CD4-positive, alpha-beta T cell treated with Interferon gamma for 1 hour (primary cell): ENCODE measurements at places on chromosomes 4 and X.

- peak; percentile 40 for DNase-seq
Observed at GRCh38 chrX:155819966-155820491, 61.1 kb upstream of the VAMP7 start.

DNA sequence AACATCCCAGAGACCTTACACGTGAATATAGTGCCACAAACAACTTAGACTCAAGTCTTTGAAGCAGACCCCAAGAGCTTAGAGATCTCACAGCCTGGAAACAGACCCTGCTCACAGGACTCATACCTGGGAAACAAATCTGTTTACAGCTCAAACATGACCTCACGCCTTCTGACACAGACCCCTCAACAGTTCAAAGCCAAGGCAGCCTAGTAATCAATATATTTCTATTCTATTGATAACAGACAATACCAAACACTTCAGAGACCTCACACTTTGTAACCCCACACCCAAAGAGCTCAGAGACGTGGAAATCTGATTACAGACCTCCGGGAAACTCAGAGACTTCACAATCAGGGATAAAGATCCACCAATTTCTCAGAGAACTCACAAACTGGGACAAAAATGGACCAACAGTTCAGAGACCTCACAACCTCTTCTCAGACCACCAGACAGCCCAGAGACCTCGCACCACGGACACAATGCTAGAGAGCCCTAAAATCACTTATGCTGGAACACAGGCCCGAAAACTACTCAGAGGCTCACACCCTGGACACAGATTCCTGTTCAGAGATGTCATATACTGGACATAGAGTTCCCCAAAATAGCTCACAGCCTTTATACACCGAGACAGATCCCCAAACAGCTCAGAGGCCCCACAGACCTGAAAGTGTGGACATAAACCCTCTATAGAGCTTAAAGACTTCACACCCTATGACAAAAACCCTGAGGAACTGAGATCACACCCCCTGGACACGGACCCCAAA lies 14.8 kb downstream of the SUV39H1 start:
- DNase-seq, result no peak

- no peak for DNase-seq
Observed at GRCh38 chrX:13327666-13328065, 7.8 kb upstream of the ATXN3L start.

GRCh38 chrX:87517571-87518141 lies at the start of gene KLHL4:
TSS of gene KLHL4 (plus strand) at chrX:87517802. CDS start at chrX:87517894, 92 bp downstream.
- no peak for DNase-seq

- no peak for DNase-seq
Observed at GRCh38 chr4:75512386-75513211, 1.6 kb downstream of the RCHY1 start.

DNA sequence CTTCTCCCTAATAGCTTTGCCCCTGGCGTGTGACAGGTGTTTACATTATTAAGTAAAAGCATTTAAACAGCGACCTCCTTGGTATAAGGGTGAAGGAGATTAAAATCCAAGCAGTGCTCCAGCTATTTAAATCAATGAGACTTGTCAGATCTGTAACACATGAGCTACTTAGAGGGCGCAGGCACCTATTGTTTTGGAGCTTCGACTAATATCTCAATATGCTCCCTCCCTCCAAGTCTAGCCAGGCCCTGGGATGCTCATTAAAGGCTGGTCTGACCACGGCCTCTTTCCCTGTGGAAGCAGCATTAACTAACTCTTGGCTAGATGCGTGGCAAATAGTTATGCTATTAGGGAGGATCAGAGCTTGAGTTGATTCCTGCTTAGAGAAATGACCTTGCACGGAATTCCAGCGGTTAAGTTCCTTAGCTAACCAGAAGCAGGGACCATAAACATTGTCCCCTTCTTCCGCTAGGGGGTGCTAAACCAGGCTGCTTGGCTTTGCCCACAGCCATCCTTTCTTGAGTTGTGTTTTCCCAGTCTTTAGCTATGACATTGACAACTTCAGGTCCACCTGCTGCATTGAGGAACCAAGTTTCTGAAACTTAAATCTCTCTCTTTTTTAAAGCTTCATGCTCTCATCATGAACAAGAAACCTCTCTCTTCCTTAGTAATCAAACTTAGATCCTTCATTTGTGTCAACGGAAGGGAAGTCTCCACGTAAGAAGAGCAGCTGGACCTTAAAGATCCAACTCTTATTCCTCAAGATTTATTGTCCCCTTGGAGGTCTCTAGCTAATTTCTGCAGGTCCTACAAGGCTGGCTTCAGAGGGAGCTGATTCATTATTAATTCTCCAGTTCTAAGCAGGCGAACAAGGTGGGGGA lies 80.7 kb upstream of the IGFBP7 start:
- DNase-seq, result no peak

- DNase-seq, result no peak
Observed at GRCh38 chr4:184653650-184654049, 4.1 kb downstream of the PRIMPOL start.

DNA sequence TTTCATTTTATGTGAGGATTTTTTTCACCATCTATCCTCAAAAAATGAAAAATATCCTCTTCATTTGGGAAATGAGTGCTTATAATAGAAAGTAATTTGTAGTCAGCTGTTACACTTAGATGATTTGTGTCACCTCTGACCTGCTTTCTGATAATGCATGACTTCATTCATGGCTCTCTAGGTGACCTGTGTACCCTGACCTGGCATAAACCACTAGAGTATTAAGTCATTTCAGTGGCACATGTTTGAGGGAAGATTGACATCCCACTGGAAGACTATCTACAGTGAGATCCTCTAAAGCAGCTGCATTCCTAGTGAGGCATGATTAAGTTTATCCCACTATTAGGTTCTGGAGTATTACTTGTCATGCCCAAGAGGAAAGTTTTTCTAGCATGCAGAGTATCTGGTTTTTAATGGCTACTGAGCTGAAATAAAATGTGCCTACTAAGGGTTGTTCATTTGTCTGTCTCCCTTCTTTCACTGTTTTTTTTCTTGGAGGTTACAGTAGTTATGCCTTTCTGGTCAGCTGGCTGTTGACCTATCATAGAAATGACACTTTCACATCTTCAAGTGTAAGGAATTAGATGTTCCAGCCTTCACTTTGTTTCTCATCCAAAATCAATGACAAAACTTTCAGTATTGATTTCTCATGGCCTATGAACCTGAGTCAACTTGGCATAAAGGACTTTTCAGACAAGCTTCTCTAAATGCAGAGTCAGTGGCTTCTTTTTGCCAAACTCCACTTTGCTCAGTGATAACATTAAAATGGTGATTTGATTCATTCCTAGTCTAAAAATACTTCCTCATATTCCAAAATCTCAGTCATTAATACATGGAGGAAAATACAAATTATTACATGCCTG lies 33.1 kb downstream of the TET2 start:
- DNase-seq, result no peak

- DNase-seq, result no peak
Observed at GRCh38 chrX:120468479-120468824, 644 bp downstream of the LAMP2 start.

DNA sequence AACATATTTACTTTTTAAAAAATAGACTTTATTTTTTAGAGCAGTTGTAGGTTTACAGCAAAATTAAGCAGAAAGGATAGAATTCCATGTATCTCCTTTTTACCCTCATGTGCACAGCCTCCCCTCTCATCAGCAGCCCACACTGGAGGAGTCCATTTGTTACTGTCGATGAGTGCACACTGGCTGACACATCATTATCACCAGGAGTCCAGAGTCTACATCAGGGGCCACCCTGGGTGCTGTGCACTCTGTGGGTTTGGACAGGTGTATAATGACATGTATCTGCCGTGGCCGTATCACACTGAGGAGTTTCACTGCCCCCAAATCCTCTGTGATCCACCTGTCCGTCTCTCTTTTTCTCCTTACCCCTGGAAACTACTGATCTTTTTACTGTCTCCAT lies 26.3 kb downstream of the TBC1D14 start:
- no peak for DNase-seq

DNA sequence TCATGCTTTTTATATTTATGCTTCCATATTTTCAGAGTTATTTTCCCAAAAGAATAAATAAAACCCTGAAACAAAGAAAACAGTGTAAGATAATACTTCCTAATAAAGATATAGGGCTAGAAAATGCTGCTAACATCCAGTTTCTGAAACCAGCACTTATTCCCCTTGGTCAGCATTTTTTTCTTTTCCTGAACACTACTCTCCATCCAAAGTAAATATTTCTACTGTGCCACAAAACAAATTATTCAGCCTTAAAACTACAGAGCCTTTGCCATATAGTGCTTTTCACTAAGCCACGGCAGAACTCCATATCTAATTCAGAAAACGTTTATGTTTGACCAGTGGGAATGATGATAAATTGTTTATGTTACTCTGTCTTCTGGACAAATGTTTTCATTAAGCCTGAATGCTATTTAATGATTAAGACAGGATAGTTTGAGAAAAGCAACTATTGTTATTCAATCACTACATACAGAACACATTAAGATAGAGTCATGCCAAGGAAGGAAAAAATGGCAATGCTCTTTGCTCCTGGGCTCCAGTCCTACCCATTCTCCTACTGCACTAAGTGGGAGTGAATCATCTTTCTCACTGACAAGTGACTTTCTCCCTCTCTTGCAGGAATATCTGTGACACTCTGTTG lies 723.9 kb downstream of the FAT4 start:
- no peak for DNase-seq

GRCh38 chrX:119118780-119119395 lies 8.7 kb downstream of the KIAA1210 start:
- peak; percentile 26 for DNase-seq

DNA sequence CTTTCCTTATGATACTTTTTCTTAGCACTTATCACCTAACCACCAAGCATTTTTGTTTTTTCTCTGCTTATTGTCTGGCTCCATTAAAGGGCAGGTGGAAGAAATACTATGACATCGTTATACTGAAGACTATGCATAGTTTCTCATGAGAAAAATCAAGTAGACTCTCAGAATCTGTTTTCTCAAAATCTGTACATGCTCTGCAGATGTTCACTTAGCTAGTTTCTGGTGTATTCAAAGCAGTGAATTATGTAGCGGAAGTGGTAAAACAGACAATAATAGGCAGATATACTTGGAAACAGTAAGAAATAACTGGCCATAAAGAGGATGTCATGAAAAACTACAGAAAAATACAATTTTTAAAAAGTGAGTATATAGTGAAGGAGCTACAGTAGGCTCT lies 146.0 kb downstream of the STIM2 start:
- DNase-seq, result no peak

GRCh38 chrX:69505772-69506616 lies 1.9 kb downstream of the NALF2 start:
- no peak for DNase-seq

DNA sequence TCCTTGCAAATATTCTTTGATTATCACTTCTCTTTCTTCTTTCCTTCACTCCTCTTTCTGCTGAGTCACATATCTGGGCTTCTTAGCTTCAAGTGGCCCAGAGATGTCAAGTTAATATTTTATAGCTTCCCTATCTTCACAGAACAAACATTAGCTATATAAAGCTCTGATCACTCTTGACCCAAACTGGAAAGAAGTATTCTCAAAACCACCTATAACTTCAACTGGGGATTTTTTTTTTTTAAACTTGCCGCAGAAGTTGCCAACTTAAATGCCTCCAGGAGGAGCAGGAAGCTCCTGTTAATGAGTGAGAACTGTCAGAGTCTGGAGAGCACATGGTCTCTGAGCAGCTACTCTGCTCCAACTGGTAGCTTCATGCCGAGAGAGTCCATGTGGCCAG lies 233.3 kb upstream of the EDNRA start:
- no peak for DNase-seq

DNA sequence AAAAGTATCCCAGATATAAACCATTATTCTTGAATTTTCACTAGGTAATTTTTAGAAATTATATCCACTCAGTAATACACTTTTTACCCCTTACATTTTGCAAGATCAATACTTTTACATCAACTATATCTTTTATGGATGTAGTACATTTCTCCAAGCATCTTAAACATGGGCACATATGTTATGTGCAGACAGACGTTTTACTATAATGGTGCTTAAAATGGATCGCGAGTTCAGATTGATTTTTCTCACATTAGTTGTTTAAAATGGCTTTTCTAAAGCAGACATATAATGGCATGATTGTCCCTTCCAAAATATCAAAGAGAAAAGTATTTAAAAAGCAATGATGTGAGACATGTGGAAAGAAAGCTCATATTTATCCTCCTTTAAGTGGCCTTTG lies 786.1 kb downstream of the PDHA2 start:
- no peak for DNase-seq

DNA sequence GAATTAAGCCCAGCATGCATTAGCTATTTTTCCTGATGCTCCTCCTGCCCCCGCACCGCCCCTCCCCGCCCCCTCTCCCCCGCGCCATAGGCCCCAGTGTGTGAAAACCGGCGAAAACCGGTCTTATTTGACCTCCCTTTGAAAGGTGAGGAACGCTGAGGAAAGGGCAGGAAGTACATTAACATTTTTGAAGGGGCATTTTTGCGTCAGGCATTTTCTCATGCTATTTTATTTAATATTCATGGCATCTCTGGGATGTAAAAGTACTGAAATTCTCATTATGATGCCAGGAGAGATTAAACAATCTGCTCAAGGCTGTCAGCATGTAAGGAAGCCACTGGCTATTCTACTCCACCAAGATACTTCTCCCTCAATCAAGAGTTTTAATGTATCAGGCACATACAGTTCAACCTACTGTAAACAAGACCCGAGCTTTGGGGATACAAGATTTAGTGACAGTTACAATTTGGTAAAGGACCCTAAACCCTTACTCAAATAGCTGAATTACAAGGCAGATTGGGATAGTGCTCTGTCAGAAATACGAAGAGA lies 1.2 kb upstream of the NMU start:
- no peak for DNase-seq

DNA sequence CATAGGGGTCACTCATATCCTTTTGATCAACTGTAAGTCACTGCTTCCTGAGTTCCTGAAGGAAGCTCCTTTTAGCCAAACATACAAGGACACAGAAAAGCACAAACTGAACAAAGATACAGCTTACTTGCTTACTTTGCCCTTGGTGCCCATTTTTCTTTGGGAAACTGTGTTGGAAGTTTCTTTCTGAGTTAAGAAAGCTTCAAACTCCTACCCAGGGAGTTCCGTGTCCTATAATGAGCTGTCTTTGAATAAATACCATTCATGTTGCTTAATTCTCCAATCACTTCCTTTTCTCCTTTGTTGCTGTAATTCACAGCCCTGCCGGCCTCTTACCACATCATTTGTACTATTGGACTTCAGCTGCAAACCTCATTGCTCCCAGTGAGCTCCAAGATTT lies at the start of gene ADH4:
ADH4 (minus strand) TSS at position 228 of the 400 bp plus-strand sequence; CDS start at position 153, 75 bp downstream.
- DNase-seq, result no peak
